ENCODE measurements at places on chromosomes 5 and 9.

DNA sequence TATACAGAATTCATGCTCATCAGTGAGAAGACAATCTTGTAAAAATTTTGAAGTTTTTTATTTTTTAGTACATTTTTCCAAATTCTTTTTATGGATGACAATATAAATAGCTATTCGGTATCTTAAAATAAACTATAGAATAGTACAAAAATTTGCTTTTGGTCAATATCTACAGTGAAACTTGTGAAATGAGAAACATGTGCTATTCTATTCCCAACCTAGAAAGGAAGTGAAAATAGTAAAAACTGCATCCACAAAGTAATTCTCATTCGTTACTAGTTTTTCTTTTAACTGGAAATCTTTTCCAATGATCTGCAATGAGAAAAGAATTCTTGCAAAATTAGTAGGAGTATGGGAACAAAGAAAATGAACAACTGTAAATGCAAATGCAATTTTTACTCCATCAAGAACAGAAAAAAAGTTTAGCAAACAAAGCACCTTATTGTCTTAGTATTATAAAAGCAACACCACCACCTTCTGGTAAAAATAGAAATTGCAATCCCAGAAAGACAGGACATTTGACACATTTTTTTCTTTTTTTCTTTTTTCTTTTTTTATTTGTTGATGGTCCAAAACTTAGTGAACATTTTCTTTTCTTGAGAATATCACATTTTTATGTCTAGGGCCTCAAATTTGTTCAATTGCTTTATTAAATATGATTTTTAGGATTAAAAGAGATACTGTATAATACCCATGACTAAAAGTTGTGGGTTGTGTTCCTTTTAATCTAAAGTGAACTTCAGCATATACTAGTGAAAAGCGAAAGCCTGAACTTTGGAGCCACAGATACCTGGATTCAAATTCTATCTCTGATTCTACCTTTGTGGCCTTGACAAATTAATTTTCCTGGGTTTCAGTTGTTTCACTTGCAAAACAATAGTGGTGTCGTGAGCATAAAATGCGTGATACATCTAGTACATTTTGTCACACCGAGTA lies 72.3 kb downstream of the SLCO4C1 start:
- DNase-seq: no peak

- DNase-seq: no peak
Observed at GRCh38 chr9:81540142-81540710, 149.1 kb downstream of the TLE1 start.

- no peak for DNase-seq
Observed at GRCh38 chr5:167671176-167671575, 620.3 kb upstream of the WWC1 start.

DNA sequence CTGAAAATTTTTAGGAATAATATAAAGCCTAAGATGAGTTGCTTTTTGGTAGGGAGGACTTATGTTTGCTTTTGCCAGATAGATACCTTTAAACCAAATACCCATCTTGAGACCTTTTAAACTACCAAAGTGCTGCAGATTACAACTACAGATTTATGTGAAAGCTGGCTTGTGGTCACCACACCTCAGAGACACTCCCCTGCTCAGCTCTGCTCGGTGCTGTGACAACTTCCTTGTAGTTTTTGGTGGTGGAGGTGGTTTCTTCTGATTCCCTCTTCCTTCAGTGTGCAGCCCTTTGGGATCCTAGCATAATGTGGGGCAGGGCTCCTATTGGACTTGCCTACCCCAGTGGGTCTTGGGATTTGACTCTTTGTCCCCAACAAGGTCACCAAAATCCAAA lies 29.2 kb downstream of the GARNL3 start:
- no peak for DNase-seq

DNA sequence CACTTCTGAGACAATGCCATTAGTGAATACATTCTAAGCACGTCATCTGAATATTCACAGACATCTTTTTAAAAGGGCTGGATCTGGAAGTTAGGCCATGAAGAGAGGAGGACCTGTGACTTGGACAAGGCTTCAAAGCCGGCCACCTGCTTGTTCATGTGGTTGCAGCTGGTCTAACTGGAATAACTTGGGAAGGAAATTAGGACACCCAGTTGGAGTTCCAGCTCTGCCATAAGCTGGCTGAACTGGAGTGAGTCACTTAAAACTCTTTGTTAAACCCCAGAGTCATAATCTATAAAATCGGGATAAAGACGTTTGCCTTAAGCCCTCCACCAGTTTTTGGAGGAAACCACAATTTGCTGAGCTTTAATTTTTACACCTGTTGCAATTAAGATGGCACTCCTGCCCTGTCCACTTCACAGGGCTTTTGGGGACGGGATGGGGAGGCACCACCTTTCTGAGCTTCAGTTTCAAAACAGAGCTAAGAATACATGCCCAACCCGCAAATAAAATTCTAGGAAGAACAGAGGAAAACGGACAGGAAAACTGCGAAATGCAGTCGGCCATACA lies 536 bp upstream of the STX17 start:
- DNase-seq: no peak

DNA sequence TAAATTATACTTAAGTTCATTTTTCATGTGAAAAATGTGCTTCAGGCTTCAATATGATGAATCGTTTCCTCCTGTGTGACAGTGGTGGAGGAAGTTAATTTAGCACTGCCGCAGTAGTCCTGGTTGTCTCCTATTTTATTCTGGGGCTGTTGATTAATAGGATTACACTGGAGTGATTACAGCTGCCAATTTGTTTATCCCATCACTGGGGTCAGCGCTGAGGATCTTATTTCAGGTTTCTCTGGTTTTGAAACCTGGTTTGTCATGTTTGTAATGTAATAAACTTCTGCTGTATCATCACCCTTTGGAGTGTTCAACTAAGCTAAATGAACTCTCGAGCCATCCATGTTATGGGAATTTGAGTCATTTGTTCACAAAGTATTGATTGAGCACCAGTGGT lies 241.7 kb upstream of the KCNN2 start:
- DNase-seq: no peak

DNA sequence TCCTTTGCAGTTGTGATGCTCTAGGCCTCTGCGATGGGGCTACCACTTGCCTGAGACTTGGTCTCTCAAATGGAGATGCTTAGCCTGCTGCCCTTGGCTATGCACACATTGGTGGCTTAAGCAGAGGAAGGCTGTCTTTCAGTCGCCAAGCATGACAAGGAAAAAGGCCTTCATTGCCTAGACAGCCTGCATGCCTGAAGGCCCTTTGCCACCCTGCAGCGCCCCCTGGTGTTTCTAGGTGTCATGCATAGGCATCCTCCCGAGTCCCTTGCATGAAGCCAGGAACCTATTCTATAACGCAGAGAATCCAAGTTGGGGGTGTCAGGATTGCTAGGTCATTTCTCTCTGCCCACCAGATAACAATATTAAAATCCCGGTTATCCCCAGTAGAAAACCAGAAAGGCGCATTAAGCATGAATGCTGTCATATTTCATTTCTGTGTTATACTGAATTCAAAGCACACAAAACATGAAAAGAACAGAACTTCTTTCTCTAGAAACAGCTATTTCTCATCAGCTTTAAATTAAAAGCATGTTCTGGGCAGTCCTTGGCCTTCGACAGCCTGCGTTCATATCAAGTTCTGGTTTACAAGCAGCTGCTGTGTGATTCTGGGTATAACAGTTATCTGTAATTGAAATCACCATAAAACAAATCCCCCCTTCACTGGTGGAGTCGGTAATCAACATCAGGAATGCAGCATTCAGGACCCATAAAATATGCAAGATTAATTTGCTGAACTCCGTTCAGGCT lies 59.7 kb upstream of the TRPC7 start:
- DNase-seq: peak; percentile 62

- no peak for DNase-seq
Observed at GRCh38 chr5:7878381-7878873, 9.5 kb downstream of the MTRR start.

GRCh38 chr5:178486239-178486641 lies 104.0 kb downstream of the COL23A1 start:
- DNase-seq: no peak

- DNase-seq: no peak
Observed at GRCh38 chr5:32261198-32261597, 51.5 kb downstream of the MTMR12 start.

DNA sequence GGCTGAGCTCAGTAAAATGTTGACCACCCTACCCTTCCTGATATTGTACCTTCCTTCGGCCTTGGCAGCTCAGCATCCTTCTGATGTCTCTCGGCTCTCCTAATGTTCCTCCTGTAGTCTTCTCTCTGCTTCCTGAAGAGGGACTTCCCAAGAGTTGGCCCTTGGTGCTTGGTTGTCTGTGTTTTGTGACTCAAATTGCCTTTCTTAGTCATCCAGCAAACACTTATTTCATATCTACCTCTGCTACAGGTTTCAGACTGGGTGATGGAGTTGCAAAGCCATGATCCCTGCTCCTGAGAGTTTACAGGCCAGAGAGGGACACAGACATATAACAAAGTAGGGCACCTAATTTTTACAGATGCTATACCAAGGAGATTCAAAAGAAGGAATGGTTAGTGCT lies 70.1 kb downstream of the SV2C start:
- DNase-seq: no peak

DNA sequence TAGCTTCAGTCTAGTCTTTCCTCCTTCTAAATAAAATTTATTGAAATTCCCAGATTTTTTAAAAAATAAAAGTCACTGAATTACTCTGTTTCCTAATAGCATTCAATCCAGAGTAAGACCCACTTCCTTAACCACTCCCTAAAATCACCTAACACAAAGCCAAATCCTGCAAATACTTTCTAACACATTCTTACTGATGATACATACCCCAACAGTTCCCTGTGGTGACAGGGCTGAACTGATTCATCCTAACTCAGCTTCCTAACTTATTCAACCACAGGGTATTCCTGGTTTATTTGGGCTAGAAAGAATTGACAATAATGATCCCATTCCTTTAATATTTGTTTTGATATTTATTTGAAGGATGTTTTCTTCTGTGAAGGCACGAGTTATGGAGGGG lies 40.7 kb upstream of the ZNF300 start:
- no peak for DNase-seq

- DNase-seq: no peak
Observed at GRCh38 chr5:123673107-123673506, 161.1 kb downstream of the CSNK1G3 start.

GRCh38 chr5:150081541-150082283 lies 4.6 kb downstream of the CSF1R start:
- DNase-seq: peak; percentile 23

DNA sequence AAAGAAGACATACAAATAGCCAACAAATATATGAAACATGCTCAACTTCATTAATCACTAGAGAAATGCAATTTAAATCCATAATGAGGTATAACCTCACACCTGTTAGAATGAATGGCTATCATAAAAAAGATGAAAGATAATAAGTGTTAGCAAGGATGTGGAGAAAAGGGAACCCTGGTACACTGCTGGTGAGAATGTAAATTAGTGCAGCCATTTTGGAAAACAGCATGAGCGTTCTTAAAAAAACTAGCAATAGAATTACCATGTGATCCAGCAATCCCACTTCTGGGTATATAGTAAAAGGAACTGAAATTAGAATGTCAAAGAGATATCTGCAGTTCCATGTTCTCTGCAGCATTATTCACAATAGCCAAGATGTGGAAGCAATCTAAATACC lies 64.2 kb upstream of the CEP78 start:
- DNase-seq: no peak

DNA sequence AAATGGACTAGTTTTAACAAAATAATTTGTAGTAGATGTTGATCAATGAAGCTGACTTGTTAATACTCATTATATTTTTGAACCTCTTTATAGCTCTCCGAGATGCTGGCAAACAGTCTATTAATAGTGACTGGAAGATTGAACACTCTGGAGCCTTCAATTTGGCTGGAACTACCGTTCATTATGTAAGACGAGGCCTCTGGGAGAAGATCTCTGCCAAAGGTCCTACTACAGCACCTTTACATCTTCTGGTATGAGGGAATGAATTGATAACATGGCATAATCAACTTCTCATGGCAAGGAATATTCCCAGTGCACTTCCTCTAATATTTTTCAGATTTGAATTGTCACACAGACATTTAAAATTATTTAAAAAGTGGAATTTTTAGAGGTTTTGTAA lies 68.2 kb upstream of the MINAR2 start:
- DNase-seq: no peak

DNA sequence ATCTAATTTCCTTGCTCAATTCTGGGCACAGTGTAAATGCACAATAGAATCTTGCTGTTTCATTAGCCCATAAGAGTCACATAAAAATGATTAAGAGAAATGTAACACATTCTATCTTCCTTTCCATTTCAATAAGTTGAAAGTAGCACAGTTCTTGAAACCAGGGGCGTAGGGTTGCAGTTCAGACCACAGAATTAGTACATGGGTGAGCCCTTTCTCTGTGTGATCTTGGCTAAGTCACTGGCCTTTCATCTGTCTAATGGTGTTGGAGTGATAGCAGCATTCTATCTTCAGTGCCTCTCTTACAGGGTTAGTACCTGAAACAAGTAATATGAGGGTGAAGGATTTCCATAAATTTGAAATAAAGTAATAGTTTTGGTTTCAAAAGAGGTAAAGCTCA lies 445.3 kb upstream of the ZNF462 start:
- DNase-seq: no peak

- no peak for DNase-seq
Observed at GRCh38 chr5:132176987-132177386, 50.7 kb downstream of the P4HA2 start.

DNA sequence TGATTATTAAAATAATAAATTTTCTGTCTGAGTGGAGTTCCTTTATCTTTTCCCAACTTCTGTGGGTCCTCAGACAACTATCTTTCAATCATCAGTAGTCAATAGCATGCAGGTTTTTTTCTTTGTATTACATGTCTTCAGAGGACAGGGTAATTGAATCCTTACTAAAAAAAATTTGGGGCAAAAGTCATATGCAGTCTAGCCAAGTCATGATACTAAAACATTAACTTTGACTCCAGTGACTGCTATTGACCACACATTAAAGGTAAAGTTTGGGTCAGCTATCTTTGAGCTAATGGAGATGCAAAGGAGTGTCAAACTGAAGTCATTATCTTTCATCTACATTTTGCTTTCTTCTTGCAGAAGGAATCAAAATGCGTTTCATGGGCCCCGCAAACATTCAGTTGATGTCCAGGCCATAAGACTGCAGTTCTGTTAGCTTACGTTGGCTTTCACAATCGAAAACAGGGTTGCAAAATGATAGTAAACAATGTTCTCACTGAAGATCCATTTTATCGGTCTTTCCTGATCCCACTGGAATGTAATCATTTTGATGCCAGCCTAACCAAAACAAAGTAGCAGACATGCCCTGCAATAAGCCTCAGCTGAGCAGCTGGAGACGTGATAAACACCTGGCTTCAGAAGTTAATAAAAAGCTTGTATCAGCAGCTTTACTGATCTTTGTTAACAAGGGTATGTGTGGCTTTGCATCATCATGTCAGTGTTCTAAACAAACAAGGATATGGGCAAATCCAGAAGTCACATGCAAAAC lies 186.1 kb upstream of the PRLR start:
- DNase-seq: no peak

DNA sequence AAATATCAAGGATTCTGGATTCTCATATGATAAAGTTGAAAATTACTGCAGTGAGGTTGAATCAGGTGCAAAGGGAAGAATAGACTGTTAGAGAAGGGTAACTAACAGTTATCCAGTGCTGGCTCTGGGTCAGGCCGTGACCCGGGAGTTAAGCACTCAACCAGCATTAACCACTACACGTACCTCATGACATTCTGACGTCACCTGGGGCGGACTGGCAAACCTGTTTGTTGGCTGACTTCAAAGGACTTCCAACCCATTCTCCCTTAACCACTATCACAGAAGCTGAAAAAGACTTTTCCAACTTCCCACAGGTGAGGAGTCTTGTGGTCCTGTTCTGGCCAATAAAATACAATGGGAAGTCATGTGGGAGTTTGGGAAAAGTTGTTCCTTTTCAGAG lies 268.9 kb downstream of the ENC1 start:
- DNase-seq: no peak

GRCh38 chr5:10250806-10251276 lies 761 bp downstream of the CCT5 start:
- DNase-seq: no peak

Measured in amygdala (tissue), 56 donors.